ENCODE measurements at places on chromosomes 11 and 22. TPM values are rescaled to one million over a fixed set of nuclear protein-coding genes. Genes with fewer than 3 reads are reported as not detected.

DNA sequence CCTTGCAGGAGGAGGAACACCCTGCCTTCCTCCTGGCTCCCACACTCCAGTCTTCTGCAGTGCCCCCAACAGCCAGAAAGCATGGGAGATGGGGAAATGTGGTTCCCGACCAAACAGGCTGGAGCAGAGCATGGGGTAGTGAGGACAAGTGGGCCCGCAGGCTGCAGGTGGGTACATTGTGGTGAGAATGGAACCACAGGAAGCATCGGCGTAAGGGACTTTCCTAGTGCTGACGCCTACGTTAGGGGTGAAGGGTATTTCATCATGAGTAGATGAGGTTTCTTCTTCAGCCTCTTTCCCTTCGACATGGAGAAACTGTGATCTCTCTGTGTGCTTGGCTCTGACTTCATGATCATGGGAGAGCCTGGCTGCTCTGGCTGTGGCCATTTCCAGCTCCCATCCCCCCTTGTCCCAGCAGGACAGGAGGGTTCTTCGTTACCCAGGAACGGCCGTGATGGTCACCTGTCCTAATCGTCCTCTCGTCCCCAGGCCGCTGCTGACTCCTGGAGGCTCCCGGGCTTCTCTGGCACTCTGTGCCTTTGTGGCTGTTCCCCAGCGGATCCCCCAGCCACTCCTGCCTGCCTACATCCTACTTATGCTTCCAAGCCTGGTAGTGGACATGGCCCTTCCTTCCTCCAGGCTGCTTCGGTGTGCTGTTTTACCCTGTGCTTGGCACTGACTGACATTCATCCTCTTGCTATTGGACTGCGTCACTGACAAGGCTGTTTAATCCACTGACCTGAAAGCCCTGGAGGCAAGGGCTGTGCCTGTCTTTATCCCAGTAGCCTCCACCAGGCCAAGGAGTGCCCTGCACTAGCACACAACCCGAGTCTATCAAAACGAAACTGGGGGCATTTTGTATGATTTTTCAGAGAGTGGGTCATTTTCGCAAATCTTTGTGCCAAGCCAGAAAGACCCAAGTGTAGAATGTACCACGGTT is 65.2 kb upstream of the CECR2 start:
- no peak overlapping the region for H3K27ac ChIP-seq
- no peak for DNase-seq
- no peaks in the 10 kb centered on the region for H3K4me1 ChIP-seq
- no peak overlapping the region for H3K4me3 ChIP-seq
- H3K36me3 ChIP-seq, result no peaks in the 10 kb centered on the region
- no peaks in the 10 kb centered on the region for H3K27me3 ChIP-seq

DNA sequence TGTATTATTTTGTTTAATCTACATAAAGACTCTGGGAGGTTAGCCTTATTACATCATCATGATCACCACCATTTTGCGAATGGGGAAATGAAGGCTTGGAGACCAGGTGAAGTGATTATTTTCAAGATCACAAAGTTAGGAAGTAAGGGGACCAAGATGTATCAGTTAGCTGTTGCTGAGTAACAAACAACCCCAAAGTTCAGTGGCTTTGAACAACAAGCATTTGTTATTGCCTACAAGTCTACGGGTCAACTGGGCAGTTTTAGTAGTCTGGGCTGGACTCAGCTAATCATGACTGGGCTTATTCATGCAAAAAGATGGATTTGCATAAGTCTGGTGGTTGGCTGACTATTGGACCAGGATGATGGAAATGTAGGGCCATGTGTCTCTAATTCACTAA is 389.2 kb downstream of the MIAT start:
- no peak overlapping the region for H3K4me3 ChIP-seq
- H3K27me3 ChIP-seq, result no peaks in the 10 kb centered on the region
- H3K4me1 ChIP-seq, result no peaks in the 10 kb centered on the region

DNA sequence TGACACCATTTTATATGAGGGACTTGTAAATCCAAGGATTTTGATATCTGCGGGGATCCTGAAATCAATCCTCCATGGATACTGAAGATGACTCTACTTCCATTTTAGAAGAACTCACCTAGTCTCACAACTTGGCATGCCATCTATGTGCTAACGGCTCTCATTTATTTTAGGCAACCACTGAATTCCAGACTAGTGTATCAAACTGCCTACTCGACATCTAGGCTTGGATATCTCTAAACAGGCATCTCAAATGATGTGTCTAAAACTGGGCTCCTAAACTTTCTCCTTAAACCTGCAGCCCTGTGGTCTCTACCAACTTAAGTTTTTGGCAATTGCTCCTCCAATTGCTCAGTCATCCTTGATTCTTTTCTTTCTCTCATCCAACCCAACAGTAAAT is 31.2 kb upstream of the CLNS1A start:
- no peaks in the 10 kb centered on the region for H3K4me1 ChIP-seq
- no peak overlapping the region for H3K4me3 ChIP-seq
- no peak overlapping the region for H3K27ac ChIP-seq
- H3K36me3 ChIP-seq, result peaks cover 21% of the 10 kb centered on the region
- no peak for DNase-seq

DNA sequence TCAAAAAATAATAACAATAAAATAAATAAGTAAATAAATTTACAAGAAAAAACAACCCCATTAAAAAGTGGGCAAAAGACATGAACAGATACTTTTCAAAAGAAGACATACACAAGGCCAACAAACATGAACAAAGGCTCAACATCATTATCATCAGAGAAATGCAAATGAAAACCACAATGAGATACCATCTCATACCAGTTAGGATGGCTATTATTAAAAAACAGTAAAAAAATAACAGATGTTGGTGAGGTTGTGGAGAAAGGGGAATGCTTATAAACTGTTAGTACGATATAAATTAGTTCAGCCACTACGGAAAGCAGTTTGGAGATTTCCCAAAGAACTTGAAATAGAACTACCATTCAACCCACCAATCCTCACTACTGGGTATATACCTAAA is 44.6 kb downstream of the PRCP start:
- no peaks in the 10 kb centered on the region for H3K36me3 ChIP-seq
- H3K4me3 ChIP-seq, result no peak overlapping the region
- no peak overlapping the region for H3K27ac ChIP-seq
- H3K27me3 ChIP-seq, result no peaks in the 10 kb centered on the region
- DNase-seq, result no peak

GRCh38 chr22:46660604-46661201 is 40.5 kb downstream of the GRAMD4 start:
- no peak overlapping the region for H3K4me3 ChIP-seq
- DNase-seq, result no peak
- H3K4me1 ChIP-seq, result no peaks in the 10 kb centered on the region
- no peaks in the 10 kb centered on the region for H3K27me3 ChIP-seq
- peaks cover 7% of the 10 kb centered on the region for H3K36me3 ChIP-seq
- H3K27ac ChIP-seq, result no peak overlapping the region

DNA sequence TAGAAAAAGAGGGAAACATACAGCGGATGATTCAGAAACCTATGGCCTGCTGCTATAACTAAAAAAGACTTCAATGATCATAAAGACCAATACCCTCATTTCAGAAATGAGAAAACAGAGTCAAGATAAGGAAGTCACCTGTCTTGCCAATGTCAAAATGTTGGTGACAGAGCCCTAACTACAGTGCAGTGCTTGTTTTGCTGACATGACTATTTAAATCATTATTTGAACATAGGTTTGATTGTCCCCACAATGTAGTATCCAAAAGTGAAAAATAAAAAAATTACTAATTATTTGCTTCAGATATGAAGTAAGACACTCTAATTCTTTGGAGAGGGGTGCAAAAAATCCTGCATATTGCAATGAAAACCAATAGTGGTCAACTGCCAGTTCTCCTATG is 115.7 kb downstream of the SOX6 start:
- H3K27ac ChIP-seq, result no peak overlapping the region
- no peaks in the 10 kb centered on the region for H3K27me3 ChIP-seq
- no peak for DNase-seq

GRCh38 chr11:134425816-134426536 is 13.9 kb upstream of the B3GAT1 start:
- H3K4me1 ChIP-seq, result no peaks in the 10 kb centered on the region
- no peak for DNase-seq
- H3K27me3 ChIP-seq, result no peaks in the 10 kb centered on the region

GRCh38 chr11:31822927-31823643 is 12.0 kb upstream of the PAX6 start:
- H3K4me1 ChIP-seq, result no peaks in the 10 kb centered on the region
- H3K36me3 ChIP-seq, result no peaks in the 10 kb centered on the region
- H3K4me3 ChIP-seq, result no peak overlapping the region

- no peak overlapping the region for H3K4me3 ChIP-seq
- H3K27me3 ChIP-seq, result no peaks in the 10 kb centered on the region
- DNase-seq, result no peak
- H3K27ac ChIP-seq, result no peak overlapping the region
- no peaks in the 10 kb centered on the region for H3K36me3 ChIP-seq
Observed at GRCh38 chr11:21264125-21264524, 594.7 kb downstream of the NELL1 start.

DNA sequence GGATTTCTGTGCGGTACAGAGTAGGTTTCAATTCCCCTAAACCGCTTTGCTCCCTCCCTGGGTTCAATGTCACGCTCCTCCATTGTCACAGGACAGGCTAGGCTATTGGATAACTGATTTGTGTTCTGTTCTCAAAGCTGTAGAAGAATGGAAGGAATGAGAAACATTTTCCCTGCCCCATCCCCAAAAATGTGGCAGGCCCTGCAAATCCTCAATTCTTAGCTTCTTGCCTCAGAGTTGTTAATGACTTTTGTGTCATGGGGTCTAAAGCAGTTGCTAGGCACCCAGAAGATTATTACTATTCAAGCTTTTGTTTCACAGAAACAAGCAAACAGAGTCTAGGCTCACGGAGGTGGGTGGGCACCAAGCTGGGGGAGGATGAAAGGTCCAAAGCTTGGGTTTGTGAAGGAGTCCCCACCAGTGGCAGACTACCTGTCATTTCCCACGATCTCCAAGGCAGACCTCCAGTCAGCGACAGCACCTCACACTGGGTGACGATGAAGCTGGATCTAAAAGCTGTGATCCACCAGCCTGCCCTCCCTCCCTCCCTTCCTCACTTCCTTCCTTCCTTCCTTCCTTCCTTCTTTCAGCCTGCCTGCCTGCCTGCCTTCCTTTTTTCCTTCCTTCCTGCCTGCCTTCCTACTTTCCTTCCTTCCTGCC is 1080.2 kb downstream of the OPCML start:
- no peaks in the 10 kb centered on the region for H3K36me3 ChIP-seq
- no peak overlapping the region for H3K4me3 ChIP-seq
- no peaks in the 10 kb centered on the region for H3K4me1 ChIP-seq
- no peaks in the 10 kb centered on the region for H3K27me3 ChIP-seq
- no peak overlapping the region for H3K27ac ChIP-seq
- peak; percentile 20 for DNase-seq

The LMO2 gene
- 60.6 TPM for total RNA-seq

The BAIAP2L2 gene
- 9.7 TPM for total RNA-seq
